HFFc6 (cell line): ENCODE measurements at places on chromosomes 6 and 20. TPM values are rescaled to one million over a fixed set of nuclear protein-coding genes. Genes with fewer than 3 reads are reported as not detected.

The TRIM39 gene
- 10.4 and 12.2 TPM in 2 replicates for total RNA-seq

GRCh38 chr6:138555421-138555988, 56.2 kb upstream of the NHSL1 start:
- peak; percentile 18 for DNase-seq
- H3K4me1 ChIP-seq = peaks cover 26% of the 10 kb centered on the region

DNA sequence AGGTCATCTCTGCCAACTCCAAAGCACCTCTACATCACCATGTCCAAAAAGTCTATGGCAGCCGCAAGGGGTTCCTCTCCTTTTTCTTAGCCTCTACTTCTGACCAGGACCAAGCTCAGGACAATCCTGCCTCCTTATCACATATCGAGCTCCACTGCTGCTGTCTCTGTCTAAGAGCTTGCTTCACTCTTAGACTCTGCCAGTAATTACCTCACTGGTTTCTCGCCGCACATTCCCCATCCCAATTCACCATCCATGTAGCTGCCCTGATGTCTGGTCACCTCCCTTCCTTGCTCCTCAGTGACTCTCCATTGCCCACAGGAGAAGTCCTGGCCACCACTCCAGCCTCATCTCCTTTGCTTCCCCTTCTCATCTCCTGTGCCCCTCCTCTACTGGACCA, 24.1 kb upstream of the PI16 start:
- peaks cover 5% of the 10 kb centered on the region for H3K36me3 ChIP-seq
- H3K4me3 ChIP-seq = no peak overlapping the region
- no peak for DNase-seq
- peaks cover 68% of the 10 kb centered on the region for H3K4me1 ChIP-seq

GRCh38 chr6:2909718-2910117, 6.6 kb upstream of the SERPINB9 start:
- H3K36me3 ChIP-seq = peaks cover 7% of the 10 kb centered on the region
- peaks cover 13% of the 10 kb centered on the region; the same call in 1 of the 2 replicates for H3K4me1 ChIP-seq
- no peak for DNase-seq
- peaks cover 5% of the 10 kb centered on the region for H3K27me3 ChIP-seq

The BACH2 gene
- not detected in 2 replicates for total RNA-seq
